ENCODE measurements at places on chromosomes 7 and 10. TPM values are rescaled to one million over a fixed set of nuclear protein-coding genes. Genes with fewer than 3 reads are reported as not detected.
A peak's percentile ranks its signal among the peaks of the same experiment; 100 is the strongest.

DNA sequence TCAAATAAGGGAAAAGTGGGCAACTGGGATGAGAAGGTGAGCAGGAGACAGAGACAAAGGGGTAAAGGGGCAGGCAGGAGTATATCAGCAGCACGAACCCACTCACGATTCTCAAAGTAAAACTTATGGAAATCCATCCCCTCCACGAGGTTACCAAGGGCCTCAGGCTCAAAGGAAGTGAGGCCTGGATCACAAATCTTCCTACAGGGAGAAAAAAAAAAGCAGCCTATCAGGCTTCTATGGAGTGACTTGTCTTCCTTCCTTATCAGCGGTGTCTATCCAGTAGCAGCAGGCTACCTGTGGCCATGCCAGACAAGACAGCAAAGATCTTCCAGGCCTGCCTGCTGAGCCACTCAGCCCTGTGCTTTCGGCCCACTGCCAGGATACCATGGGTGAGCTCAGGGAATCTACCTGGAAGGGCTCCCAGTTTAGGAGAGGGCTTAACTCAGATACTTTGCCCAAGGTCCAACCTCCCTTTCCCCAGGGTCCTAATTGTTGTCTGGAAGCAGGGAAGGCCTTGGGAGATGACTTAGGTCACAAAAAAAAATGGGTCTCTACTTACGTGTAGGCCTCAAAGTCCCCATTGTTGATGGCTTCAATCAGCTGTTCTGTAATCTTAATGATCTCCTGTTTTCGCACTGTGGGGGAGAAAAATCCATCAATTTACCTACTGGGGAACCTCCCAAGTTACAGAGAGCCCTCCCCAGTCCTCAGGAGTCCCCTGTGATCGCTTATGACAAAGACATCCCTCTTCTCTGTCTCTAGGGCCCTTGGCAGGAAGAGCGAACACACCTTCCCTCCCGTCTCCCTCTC lies 5.7 kb upstream of the NDST2 start:
- no peak for DNase-seq

DNA sequence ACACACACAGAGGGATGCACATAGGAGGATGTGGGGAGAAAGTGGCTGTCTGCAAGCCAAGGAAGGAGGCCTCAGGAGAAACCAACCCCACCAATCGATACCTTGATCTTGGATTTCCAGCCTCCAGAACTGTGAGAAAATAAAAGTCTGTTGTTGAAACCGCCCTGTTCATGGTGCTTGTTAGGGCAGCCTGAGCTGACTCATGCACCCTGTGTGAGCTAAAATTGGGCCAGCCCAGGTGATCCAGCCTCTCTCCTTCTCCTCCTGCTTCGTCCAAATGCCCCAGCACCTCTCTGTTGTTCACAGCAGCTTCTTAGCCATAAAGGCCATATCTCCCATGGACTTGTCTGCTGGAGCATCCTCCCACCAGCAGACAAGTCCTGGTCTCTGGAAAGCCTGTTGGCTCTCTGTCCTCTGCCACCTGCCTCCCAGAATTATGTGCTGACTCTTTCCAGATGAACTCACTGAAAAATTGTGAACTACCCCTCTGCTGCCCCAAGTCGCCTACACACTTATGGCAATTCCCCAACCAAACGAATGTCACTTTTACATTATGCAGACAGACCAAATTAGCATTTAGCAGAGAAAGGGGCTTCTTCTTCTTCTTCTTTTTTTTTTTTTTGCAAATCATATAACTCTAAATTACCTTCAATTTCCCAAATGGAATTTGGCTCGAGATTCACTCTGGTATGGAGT lies 30.2 kb upstream of the CARD11 start:
- no peak for DNase-seq

DNA sequence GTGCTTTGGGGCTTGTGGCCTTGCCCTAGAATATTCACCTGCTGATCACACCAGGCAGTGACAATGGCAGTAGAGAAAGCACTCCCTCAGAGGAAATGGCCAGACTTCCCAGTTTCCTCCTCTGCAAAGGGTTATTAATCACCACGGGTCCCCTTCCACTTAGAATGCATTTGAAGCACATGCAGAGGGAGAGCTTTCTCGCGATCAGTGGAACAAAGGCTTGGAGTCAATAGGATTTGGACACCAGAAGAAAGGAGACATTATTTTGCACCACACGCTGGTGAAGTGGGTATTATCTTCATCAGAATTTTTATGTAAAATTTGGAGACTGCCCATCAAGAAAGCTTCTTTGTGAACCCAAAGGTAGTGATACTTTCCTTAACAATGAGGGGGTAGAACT lies 35.4 kb upstream of the INHBA start:
- no peak for DNase-seq

- no peak for DNase-seq
Measured at GRCh38 chr7:7819442-7820247, 101.2 kb upstream of the RPA3 start.

DNA sequence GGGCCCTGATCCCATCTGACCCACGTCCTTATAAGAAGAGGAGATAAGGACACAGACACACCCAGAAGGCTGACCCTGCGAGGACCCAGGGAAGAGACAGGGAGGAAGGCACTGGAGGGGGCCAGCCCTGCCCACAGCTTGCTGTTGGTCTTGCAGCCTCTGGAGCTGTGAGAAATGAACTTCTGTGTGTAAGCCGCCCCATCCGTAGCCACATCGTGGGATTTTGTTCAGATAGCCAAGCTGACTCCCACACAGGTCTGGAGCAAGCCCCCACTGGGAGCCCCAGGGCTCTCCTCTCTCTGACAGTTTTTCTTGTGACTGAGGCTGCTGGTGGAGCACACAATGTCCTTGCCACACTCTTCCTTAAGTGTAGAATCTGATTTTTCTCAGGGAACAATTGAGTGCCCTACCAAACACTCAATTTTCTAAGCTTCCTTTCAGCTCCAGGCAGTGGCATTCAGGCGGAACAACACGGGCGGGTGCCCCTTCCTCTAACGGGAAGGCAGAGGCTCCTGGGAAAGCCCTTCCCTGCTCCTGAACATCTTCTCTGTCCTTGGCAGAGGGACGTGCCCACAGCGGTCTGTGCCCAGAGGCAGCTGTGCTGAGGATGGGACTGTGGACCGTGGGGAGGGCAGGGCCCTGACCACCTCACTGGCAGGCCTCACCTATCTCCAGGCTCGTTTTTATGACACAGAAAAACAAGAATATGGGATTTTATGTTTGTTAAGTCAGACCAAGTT lies 160.6 kb upstream of the SHH start:
- DNase-seq: no peak

DNA sequence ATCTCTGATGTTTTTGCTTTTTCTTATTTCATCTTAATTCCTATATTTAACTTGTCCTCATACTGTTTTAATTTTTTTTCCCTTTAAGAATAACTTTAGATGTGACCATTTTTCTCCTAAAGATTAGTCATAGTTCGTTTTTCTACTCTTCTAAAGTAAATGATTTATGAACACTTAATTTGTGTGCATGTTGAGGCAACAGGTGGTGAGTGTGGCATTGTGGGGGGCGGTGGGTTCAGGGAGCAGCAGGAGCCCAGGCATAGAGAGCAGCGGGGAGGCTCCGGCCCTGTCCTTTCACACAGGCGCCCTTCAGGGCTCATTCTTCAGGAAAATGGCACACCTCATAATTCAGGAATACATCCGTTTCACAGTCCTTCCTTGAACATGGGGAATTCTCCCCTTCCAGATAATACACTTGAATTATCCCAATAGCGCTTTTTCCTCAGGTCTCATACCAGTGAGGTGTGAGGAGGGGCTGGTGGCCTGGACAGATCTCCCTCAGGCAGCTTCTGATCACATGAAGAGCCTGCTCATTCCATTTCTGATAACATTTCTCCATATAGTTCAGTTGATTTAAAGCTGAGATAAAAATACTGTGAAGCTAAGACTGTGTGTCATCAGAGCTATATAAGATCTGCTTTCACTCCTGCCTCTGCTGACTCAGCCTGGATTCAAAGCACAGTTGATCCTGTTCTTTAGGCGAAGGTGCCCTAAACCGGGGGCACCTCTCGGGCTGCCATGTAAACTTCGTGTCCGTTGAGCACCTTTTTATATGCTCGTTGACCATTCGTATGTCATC lies 40.2 kb downstream of the CUL1 start:
- no peak for DNase-seq

DNA sequence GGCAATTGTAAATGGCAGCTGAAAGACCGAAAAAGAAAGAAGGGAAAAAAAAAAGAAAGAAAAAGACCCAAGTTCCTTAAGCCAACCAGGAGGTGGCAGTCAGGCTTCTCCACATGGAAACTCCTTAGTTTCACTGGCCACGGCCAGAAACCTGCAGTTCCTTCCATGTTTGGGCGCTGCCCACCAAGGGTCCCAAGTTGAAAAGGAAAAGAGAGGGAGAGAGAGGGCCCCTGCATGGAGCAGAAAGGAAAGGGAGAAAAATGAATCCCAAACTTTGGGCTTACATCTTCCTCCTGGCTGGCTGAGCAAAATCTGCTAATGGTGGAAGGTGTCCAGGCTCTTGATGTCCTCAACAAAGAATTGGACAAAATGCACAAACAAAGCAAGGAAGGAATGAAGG lies 31.8 kb upstream of the ABCA13 start:
- DNase-seq: peak; percentile 14

DNA sequence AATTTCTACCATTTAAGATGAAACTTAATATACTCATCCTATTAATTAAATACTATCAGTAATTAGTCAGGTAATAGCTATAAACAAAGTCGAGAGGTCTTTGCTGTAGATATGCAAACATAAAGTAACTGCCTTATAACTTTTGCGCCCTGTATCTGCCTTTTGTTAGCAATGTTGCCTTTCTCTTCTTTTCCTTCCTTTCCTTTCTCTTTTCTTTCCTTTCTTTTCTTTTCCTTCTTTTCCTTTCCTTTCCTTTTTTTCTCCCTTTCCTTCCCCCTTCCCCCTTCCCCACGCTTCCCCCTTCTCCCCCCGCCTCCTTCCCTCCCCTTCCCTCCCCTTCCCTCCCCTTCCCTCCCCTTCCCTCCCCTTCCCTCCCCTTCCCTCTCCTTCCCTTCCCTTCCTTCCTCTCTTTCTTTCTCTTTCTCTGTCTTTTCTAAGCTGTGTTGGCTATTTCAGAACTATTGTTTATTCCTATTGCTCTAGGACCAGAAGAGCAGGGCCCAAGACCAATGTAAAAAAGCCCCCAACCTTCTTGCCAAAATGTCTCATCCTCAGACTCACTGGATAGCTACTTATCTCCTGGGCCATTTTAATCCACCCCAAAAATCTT lies 65.3 kb upstream of the DKK1 start:
- DNase-seq: no peak

- no peak for DNase-seq
Measured at GRCh38 chr10:76576276-76576962, 1061.2 kb downstream of the KCNMA1 start.

DNA sequence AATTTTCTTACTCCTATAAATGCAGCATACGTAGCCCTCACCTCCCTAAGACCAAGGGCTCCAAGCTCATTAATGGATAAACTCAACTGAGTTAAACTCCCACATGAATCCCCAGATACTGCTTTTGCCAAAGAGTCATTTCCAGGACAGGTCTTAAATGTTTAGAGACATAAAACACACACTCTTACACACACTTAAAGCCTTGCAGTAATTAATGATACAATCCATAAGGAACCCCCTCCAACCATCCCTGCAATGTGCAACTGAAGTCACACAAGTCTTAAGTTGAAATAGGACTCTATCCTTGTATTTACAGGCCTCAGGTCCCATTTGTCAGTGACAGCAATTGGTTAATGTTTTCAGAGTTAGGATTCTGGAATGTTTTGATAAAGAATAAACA lies 194.1 kb downstream of the FANK1 start:
- DNase-seq: no peak

DNA sequence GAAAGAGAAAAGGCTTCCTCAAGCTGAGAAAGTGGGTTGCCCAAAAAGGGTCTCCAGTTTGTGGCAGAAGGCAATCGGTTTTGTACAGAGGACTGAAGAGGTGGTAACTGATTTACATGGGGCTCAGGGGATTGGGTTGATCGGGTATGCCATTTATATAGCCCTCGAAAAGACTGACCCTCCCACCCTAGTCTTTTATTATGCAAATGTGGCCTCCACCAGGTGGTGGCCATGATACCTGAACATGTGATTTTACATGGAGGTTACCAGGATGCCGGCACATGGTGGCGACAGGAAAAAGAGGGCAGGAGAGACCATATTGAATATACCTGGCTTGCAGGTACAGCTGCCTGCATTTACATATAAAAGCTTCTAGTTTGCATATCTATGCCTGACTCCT lies 36.7 kb downstream of the ATE1 start:
- DNase-seq: no peak

- no peak for DNase-seq
Measured at GRCh38 chr10:123890226-123890625, 1.4 kb downstream of the CPXM2 start.

CHCHD2 gene
- total RNA-seq: 99.9 TPM

PRSS58 gene
- total RNA-seq: not detected

NUTM2E gene
- total RNA-seq: not detected

SLK gene
- 33.2 TPM for total RNA-seq

All from transverse colon (tissue), 4 donors.